Renal cortex interstitium (tissue), 15 donors: ENCODE measurements at places on chromosomes 6 and 20. TPM values are rescaled to one million over a fixed set of nuclear protein-coding genes. Genes with fewer than 3 reads are reported as not detected.

ITPR3 gene
- polyA plus RNA-seq = 7.2 TPM

RIPOR3 gene
- polyA plus RNA-seq = 5.5 TPM

SYCP2L gene
- polyA plus RNA-seq = 3.4 TPM

SLC18B1 gene
- polyA plus RNA-seq = 33.3 TPM

CYP24A1 gene
- polyA plus RNA-seq = 3.4 TPM

SLC22A2 gene
- polyA plus RNA-seq = 16.8 TPM

MUC22 gene
- polyA plus RNA-seq = not detected

MAP3K7 gene
- polyA plus RNA-seq = 56.5 TPM

SLC32A1 gene
- 3.0 TPM for polyA plus RNA-seq

PGC gene
- not detected for polyA plus RNA-seq

HAO1 gene
- polyA plus RNA-seq = not detected

TMEM217 gene
- 2.5 TPM for polyA plus RNA-seq

FAM83C gene
- polyA plus RNA-seq = 0.05 TPM

CD164 gene
- 553 TPM for polyA plus RNA-seq

GSTA3 gene
- polyA plus RNA-seq = 0.37 TPM

RIPK1 gene
- 26.2 TPM for polyA plus RNA-seq

KCTD20 gene
- polyA plus RNA-seq = 61.4 TPM

ADGRG6 gene
- polyA plus RNA-seq = 28.4 TPM

SLC25A27 gene
- 44.8 TPM for polyA plus RNA-seq

FAM83B gene
- polyA plus RNA-seq = 7.5 TPM

PRDM1 gene
- 2.4 TPM for polyA plus RNA-seq

C2 gene
- polyA plus RNA-seq = 3.0 TPM

HCRTR2 gene
- 0.37 TPM for polyA plus RNA-seq

RCAN2 gene
- polyA plus RNA-seq = 19.9 TPM

PHF1 gene
- polyA plus RNA-seq = 82.8 TPM

ADGRB3 gene
- 3.6 TPM for polyA plus RNA-seq

PDYN gene
- polyA plus RNA-seq = 0.24 TPM

ULBP1 gene
- polyA plus RNA-seq = 1.9 TPM

KIFC1 gene
- polyA plus RNA-seq = 46.5 TPM

TSBP1 gene
- polyA plus RNA-seq = 0.34 TPM

SRSF3 gene
- 504 TPM for polyA plus RNA-seq

SLC17A2 gene
- 0.42 TPM for polyA plus RNA-seq

PPP1R3G gene
- polyA plus RNA-seq = 2.6 TPM

SNAP91 gene
- 0.68 TPM for polyA plus RNA-seq

DDO gene
- polyA plus RNA-seq = 0.44 TPM

ANKRD66 gene
- polyA plus RNA-seq = not detected

DEFB132 gene
- not detected for polyA plus RNA-seq

HTR1B gene
- polyA plus RNA-seq = 0.20 TPM

PTGIS gene
- polyA plus RNA-seq = 38.9 TPM

OR2J3 gene
- polyA plus RNA-seq = not detected
